ENCODE measurements at places on chromosomes 12 and 14.

- DNase-seq = peak; percentile 31
Measured at GRCh38 chr12:120539303-120539702, 5.1 kb downstream of the RNF10 start.

- DNase-seq = no peak
Measured at GRCh38 chr14:76699939-76700590, 61.2 kb upstream of the VASH1 start.

DNA sequence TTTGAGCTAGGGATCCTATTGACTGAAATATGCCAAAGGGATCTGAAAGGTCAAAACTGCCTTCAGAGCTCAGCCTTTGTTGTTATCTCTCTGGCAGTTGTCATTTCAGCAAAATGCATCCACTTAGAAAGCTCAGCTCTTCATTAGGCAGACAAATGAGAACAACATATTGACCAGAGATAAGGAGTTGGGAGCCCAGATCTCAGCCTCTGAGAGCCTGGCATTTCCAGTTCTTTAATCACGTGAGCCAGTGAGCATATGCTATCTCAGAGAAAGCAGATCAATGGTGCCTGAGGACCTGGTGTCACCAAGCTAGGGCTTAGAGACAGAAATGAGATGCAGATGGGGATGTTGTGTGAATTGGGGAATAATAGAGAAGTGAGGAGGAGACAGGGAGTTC is 101.1 kb downstream of the DAD1 start:
- no peak for DNase-seq

- DNase-seq = no peak
Measured at GRCh38 chr12:9115731-9116559, at the start of gene A2M. Gene A2M, minus strand, starts transcription at chr12:9115919. Its CDS starts 70 bp downstream, at chr12:9115849.

DNA sequence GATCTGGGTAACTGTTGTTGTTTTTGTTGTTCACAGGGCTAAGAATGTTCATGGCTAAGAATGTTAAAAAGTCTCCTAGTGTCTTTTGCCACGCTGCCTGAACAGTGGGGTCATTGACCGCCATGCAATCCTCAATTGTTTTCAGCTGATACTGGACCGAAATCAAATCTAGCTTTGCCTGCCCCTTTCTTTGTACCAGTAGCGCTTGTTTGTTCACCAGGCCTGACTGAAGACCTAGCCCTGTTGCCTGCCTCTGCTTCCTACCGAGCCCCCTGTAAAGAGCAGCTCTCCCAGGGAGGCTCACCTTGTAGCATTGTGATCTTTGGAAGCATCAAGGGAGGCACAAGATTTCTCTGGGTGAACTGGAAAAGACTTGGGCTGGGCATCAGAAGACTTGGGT is 6.7 kb downstream of the PSEN1 start:
- DNase-seq = no peak

DNA sequence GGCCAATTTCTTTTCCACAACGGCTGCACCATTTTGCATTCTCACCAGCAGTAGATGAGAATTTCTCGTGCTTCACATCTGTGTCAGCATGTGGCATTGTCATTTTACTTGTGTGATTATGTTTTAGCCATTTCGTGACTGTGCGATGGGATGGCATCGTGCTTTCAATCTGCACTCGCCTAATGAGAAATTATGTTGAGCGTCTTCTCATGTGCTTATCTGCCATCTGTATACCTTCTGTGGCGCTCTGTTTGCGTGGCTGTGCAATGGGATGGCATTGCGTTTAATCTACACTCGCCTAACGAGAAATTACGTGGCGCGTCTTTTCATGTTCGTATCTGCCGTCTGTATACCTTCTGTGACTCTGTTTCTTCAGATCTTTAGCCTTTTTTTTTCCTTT is 14.9 kb upstream of the GPR132 start:
- DNase-seq = no peak

DNA sequence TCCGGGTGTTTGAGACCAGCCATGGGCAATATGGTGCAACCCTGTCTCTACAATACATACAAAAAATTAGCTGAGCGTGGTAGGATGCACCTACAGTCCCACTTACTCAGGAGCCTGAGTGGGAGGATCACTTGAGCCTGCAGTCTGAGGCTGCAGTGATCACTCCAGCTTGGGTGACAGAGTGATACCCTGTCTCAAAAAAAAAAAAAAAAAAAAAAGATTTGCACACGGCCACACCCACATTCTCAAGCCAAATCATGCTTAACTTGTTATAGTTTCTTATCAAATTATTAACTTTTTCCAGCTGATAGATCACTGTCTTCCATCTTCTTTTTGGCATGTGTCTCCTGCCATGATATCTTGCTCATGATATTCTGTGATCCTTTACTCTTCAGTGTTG is 6.8 kb downstream of the DRAM1 start:
- DNase-seq = no peak

- no peak for DNase-seq
Measured at GRCh38 chr14:51176839-51177238, 63.2 kb upstream of the TMX1 start.

GRCh38 chr14:23259426-23259825 is 21.7 kb downstream of the RNF212B start:
- no peak for DNase-seq

DNA sequence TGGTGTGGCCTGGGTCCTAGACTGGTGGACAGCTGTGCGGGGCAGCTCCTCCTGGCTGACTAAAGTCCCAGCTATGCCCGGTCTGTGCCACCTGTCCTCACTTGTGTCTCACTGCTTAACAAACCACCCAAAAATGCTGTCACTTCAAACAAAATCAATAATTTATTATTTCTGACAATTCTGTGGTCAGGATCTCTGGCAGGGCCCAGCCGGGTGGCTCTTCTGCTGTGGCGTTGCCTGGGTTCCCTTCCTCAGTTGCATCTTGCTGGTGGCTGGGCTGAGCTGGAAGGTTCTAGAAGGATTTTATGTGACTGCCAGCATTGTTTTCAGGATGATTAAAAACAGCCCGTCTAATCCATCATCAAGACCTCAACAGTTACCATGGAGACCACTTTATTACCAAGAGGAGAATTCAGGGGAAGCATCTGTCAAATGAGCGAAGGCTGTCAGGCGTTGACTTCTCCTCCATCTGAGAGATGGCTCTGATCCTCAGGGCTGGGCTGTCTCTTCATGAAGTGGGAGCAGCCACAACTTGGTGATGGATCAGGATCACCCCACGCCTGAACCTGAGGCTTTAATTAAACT is 280.6 kb upstream of the SFSWAP start:
- no peak for DNase-seq

DNA sequence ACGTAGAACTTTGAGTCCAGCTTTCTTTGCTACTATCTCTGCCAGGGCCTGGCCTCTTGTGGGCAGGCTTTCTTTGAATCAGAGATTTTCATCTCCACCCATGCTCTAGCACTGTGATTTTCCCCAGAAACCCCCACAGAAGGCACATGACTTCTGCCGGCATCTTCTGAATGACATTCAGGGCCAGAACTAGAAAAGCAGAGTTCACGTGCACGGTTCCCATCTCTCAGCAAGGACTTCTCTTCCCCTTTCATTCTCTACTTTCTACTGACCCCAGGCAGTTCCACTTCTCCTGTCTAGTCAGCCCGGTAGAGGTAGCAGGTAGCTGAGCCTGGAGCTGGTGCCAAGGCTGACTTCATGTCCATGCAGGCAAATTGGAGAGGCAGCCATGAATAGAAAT is 26.9 kb downstream of the BATF start:
- no peak for DNase-seq

DNA sequence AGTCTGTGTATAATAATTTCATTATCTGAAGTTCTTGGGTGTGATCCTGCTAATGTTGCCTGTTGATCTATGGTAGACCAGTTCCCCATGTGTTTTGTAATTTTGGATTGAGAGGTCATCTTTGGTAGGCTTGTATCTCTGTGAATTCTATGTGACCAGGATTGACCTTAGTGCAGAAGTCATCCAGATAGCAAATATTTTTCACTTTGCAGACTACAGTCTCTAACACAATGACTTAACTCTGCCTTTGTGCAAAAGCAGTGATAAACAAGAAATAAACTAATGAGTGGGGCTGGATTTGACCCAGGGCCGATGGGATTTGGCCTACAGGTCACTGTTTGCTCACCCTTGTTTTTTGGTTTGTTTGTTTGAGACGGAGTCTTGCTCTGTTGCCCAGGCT is 144.6 kb upstream of the MYL2 start:
- no peak for DNase-seq

GRCh38 chr12:62268956-62269355 is 8.8 kb downstream of the USP15 start:
- DNase-seq = peak; percentile 49

- DNase-seq = no peak
Measured at GRCh38 chr12:123469978-123470377, 12.0 kb downstream of the SNRNP35 start.

DNA sequence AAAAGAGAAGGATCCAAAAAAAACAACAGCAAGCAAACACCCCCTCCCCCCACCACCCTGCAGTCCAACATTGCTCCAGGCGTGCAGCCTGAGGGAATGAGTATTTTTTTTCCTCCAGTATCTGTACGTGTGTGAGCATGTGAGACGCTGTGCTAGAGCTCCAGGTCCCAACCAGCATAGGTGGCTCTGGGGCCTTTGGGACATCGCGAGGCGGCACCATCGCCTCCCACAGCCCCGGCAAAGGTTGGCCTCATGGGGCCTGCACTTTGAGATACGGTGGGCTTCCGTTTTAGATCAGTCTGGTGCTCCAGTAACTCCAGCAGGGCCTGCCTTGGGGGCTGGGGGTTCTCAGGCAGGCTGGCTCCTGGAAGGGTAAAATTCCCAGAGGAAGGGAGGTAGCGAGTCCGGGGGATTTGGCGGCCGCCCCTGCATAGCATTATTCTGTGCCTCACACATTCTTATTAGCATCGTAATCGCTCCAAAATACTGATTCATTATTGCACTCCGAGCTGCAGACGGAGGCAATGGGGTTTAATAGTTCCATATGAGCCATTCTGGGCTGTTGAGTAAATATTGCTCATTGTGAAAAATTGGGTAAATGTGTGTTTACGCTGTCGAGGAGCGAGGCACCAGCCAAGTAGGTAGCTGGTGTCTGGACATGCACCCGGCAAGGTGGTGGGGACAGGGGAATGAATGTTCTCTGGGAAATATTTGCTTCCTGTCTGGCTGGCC is 143.1 kb upstream of the MYL2 start:
- peak; percentile 16 for DNase-seq

DNA sequence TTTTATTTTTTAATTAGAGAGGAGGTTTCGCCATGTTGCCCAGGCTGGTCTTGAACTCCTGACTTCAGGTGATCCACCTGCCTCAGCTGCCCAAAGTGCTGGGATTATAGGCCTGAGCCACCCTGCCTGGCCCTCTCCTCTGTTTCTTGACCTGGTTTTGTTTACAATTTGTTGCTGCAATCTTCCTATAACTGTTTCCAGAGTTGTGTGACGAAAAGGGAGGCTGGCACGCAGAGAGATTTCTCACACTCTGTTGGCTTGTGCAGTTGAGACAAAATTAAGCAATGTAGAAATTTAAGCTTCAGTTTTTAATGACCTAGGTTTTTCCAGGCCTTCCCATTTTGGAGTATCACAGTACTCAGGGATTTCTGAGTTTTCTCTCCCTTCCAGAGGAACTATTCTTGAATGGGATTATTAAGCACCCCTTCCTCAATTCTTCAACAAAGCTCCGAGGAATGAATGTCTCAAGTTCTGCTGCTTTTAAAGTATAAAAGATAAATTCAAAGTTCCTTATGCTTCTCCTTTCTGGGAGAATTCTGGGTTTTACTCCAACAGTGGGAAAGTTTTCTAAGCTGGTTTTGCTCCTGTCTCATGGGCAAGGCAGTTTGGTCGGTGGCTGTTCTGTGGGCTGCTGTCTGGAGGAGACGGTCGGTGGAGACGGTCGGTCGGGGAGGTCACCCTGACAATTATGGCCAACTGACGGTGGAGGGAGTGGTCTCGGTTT is 20.4 kb upstream of the FOS start:
- DNase-seq = peak; percentile 14

- DNase-seq = no peak
Measured at GRCh38 chr12:69015831-69016230, 82.9 kb upstream of the CPM start.

GRCh38 chr12:56420411-56420810 is 28.8 kb downstream of the TIMELESS start:
- no peak for DNase-seq

DNA sequence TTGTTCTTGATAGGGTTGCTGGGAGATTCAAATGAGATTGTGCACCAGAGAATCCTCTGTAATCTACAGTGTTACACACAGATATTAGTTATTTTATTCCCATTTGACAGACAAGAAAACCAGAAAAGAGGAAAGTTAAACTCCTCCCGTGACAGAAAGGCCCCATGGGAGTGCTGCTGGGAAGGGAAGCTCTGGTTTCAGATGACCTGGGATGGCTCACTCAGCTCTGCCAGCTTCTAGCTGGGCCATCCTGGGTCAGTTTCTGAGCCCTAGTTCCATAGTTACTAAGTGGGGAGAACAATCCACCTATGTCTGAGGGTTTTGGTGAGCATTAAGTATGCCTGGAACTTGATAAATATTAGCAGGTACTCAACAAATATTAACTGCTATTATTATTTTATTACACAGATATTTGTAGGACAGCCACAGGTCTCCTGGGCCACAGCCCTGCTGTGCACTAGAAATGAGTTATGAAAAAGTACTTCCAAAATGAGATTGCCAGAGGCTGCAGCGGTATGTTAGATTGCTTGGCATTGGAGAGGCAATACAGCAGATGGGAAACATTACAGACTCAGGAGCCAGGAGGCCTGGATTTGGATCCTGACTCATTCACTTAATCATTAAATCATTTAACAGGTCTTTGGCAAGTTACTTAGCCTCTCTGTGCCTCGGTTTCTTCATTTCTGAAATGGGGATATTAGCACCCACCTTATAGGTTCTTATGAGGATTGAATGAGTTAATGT is 47.1 kb upstream of the STON2 start:
- DNase-seq = no peak

DNA sequence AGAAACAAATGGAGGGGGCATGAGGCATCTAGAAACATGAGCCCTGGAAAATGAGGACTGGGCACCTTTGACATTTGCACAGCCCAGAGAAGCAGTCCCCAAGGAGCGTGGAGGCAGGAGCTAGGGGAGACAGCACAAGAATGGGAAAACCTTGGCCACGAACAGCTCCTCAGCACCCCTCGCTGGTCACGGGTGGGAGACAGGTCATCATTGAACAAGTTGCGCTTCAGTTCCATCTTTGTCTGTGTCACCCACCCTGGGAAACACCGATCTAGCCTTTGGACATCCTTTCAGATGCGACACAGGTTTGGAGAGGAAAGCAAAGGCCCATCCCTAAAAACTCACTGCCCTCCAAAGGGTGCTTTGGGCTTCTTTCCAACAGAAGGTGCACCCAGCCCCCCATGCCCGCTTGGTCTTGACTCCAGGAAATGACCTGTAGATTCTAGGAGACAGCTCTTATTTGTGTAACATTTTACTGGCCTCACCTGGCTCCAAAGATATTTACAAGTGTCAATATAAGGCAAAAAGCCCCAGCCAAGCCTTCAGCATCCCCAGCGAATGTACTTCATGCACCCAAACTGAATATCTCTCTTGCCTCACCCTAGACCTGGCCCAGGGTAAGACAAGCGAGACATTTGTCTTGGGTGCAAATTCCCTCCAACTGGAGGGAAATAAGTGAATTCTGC is 28.8 kb upstream of the CLMN start:
- no peak for DNase-seq

All from astrocyte of the spinal cord (primary cell).